CD4-positive, alpha-beta T cell (primary cell): ENCODE measurements at places on chromosomes 2 and 18. TPM values are rescaled to one million over a fixed set of nuclear protein-coding genes. Genes with fewer than 3 reads are reported as not detected.

SKOR2 gene
- total RNA-seq = not detected

HOXD3 gene
- not detected for total RNA-seq

TUBB8B gene
- not detected for total RNA-seq

CREB1 gene
- total RNA-seq = 62.5 TPM
